Stimulated activated CD8-positive, alpha-beta memory T cell treated with anti-CD3 and anti-CD28 coated beads, Interleukin-4, amount 100 ng/mL, for 1 hour (primary cell): ENCODE measurements at places on chromosomes 3 and 15.

DNA sequence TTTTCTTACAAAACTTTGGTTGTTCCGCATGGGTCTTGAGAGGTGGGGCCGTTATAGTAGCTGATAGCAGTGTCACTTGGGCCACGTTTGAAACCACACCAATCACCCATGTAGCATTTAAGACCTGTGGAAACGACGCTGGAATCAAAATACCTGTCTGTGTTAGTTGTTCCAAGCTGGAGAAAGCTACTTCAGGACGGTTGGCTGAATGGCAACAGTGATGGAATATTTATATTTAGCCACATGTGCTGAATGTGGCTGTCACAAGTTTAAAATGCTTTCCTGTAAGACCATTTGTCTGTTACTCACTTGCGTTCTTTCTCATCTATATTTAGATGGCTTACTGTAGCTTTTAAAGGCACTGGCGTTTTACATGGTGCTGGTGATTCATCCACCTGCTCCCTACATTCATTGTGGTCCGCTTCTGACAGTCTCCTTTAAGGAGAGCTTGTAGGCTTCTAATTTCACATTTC is 1.4 kb downstream of the DNAJA4 start:
- DNase-seq: no peak

- DNase-seq: no peak
Measured at GRCh38 chr15:101068961-101069653, 149.9 kb downstream of the LRRK1 start.

DNA sequence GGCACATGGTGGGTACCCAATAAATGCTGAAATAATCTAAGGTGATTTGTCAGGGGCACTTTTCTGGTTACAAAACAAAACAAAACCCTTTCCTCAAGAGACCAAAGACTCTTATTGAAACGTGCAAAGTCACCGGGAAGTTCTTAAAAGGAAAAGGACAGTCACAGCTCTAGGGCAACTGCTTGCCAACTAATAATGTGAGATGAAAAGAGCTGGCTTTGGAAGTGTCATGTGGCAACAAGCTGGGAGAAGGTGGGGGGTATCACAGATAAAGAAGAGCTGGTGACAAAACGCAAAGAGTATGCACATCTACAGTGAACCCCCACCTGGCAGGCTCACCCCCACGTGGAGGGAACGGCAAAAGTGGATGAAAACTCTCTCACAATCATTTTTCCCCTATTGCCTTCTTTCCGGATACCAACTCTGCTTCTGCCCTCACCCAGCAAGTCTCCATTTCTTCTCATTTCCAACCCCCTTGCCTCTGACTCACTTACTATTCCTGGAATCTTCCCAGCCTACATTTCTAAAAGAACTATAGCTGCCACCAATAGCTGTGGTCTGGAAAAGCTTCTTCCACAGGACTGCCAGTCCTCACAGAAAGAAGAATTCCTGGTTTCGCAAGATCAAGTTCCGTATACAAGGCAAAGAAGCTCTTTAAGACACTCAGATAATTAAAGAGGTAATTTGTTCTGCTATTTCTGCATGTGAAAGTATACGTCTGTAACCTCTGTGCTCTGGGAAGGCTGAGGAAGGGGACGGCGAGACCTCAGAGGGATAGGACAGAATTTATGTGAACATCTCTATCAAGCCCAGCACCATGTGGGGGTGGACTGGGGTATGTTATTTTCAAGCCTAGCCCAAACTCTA is 21.8 kb upstream of the ANPEP start:
- DNase-seq: no peak

- DNase-seq: no peak
Measured at GRCh38 chr15:100031665-100032357, 298.6 kb upstream of the LYSMD4 start.

DNA sequence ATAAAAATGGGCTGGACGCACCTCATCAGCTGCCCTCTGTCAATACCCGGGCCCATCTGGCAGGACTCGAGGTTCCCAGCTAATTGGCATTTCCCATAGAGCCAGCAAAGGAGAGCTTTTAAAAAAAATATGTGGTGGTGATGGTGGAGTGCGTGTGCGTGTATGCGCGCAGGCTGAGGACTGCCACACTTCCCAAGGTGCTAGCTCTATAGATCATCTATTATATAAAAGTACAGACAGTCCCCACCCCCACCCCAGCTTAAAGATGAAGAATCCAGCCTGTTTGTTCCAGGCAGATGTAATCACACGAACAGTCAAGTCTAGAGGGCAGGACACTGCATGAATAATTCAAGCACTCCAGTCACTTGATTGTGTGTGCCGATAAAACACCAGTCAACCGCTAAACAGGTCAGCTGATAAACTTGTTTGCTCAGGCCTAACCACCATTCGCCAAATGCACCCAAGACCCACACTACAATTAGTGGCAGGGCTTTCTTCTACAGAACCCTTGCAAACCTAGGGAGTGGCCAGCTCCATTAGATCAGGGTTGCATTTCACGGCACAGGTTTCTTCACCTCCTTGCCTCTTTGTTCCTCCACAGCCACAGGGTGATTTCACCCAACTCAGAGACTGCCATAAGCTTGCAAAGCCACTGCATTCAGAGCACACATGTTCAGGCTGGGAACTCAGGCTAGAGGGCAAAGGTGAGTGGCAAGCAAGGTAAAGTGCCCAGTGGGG is 5.8 kb downstream of the TLE3 start:
- no peak for DNase-seq

GRCh38 chr3:123949641-123950040 is 11.4 kb downstream of the CCDC14 start:
- no peak for DNase-seq

DNA sequence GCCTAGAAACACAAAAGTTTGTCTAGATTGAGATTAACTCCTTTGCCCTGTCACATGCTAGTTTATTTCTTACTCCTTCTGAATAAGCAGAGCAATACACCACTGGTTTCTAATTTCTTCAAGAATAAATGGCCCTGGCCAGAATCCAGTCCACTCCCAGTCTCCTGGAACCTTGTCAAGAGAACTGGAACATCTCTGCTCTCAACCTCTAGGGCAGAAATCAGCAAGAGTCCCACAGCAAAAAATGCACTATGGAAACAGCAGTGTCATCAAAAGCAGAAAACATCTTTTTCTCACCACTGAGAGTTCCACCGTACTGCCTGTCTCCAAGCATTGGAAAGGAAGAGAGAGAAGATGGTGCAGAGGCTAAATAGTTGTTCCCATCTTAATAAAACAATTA is 35.9 kb upstream of the PPP2R3A start:
- no peak for DNase-seq

- DNase-seq: no peak
Measured at GRCh38 chr15:82907350-82907749, 45.2 kb downstream of the HOMER2 start.

DNA sequence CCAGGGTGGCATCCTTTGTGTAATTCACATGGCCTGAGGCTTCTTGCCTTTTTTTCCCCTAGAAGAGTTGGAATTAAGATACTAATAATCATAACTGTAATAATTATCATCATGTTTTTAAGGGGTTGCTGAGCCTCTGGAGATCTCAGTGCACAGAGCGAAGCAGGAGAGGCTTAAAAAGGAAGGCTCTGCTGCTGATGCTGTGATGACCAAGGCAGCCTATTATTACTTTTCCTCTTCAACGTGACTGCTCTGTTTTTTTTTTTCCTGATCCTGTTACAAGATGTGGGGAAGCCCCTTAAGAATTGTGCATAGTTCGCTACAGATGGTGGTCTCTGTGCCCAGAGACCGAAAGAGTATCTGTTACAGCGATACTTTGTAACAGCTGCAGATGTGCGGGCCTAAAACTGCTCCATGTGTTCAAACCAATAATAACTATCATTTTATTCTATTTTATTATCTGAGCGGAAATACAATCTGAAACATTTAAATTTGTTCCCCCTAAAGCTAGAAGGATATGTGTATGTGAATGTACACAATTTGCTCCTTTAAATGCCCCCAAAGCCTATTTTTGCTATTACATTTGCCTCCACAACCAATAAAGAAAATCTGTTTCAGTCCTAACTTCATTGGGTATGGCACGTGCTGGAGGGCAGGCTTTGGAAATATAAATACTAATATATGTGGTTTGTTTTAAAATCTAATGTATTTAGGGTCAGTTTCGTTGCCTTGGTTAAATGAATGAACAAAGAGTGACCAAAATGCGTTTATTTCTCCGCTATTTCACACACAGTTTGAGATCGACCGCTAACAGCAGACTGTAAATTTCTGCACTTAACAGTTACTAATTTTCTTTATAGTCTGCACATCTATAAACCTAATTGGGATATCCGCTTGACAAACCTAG is 4.6 kb downstream of the SHOX2 start:
- no peak for DNase-seq

DNA sequence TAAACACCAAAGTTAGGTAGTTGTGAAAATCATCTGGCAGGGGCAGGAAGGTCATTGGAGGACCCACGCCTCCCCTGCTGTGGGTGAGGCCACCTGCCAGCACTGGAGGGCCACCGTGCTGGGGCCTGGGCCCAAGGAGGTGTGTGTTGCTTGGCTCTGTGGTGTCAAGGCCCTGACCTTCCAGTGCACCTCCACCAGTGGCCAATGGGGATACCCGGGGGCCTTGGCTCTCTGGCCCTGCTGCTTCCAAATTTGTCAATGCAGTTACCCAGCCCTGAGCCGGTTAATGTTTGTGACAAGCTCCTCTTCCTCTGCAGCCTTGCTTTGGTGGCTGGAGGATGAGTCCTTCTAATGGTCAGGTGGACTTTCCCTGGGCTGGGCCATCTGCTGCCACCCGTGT is 150.2 kb downstream of the KLF13 start:
- no peak for DNase-seq

GRCh38 chr15:31102039-31102321 is 455 bp upstream of the TRPM1 start:
- no peak for DNase-seq
